ENCODE measurements at places on chromosomes 12 and 14.

- DNase-seq = no peak
Measured at GRCh38 chr12:9792961-9793617, 32.4 kb upstream of the CD69 start.

DNA sequence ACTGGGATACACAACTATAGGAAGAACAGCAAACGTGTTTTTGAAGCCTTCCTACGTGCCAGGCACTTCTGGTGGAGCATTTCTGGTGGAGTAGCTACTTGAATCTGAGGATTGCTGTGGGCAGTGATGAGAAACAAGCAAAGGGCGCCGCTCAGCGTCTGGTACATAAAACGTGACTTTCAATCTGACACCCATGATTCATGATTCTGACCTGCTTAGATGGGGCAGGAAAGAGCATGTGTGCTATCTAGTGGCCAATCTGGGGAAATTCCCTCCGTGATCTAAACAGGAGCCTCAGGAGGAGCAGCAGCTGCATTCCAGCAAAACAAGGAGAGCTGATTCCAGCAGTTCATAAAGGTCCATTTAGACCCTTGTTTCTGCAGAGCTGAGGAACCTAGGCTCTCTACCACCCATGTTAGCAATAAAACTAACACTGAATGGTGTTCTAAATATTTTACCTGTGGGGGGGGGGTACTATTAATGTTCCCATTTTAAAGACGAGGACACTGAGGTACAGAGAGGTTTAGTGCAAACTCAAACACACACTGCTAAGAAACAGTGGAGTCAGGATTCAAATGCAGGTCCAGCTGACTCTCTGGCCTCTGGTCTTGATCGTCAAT lies 37.8 kb downstream of the PAH start:
- peak; percentile 47 for DNase-seq

GRCh38 chr12:27637524-27637923 lies 58.7 kb upstream of the REP15 start:
- DNase-seq = no peak

GRCh38 chr14:77087631-77088030 lies 10.4 kb upstream of the CIPC start:
- no peak for DNase-seq

DNA sequence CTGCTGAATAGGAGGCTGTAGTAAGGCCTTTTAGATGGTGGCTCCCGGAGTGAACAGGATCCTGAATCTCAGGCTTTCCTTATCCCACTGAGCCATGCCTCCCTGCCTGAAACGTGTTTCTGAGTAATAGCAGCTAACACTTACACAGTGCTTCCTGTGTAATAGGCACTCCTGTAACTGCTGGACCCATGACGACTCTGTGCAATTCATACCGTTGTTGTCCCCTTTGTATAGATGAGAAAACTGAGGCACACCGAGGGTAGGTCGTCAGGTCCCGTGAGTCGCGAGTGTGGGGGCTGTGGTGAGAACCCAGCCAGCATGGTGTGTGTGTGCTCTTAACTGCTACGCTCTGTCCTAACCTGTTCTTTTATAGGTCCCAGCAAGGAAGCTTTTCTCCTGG lies 193.6 kb downstream of the CACNA1C start:
- DNase-seq = no peak

- no peak for DNase-seq
Measured at GRCh38 chr14:52883658-52884057, 67.2 kb downstream of the FERMT2 start.

- no peak for DNase-seq
Measured at GRCh38 chr12:112916270-112916669, 9.5 kb downstream of the OAS1 start.

GRCh38 chr14:65815127-65815526 lies 402.6 kb downstream of the FUT8 start:
- no peak for DNase-seq

DNA sequence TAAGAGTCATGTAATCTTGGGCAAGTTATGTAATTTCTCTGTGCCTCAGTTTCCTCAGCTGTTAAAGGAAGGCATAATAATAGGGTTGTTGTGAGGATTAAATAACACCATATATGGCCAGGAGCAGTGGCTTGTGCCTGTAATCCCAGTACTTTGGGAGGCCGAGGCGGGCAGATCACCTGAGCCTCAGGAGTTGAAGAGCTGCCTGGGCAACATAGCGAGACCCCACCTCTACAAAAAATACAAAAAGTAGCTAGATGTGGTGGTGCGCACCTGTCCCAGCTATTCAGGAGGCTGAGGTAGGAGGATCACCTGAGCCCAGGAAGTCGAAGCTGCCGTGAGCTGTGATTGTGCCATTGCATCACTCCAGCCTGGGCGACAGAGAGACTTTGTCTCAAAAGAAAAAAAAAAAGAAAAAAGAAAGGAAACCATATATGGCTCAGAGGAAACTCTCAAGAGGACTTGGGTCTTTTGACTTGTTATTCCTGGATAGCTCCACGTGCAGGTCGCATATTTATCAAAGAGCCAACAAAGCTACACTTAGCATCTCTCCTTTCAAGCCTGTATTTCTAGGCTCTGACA lies 6.9 kb downstream of the GPRC5A start:
- no peak for DNase-seq

DNA sequence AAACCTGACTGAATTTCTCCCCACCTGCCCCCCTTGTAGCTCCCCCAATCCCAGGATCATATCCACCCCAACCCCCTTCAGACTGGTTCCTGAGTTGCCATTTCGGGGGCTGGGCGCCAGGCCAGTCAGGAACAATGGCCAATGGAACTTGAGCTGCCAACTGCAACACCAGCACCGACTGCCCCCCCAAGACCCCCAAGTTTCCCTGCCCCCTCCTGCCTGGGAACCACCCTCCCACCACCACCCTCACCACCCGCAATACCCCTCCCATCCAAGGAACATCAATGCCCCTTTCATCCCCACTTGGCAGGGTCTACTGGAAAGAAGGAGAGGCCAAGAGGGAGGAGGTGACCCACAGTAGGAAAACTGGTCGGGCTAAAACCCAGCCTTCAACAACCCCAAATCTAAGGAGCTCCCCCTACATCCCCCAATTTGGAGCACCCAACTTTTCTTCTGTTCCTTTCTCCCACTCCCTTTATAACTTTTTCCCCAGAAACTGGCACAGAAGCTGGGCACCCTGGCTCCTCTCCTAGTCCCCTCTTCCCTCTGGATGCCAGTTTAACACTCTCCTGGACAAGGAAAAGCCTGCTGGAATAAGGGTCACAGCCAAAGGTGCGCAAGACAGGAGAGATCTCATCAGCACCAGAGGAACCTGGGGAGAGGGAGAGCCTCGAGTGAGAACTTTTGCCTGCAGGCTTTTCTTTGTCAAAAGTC lies 1.6 kb upstream of the NDRG2 start:
- no peak for DNase-seq

Data from Jurkat, Clone E6-1 (cell line).